Activated naive CD4-positive, alpha-beta T cell (primary cell): ENCODE measurements at places on chromosomes 16 and 17.

DNA sequence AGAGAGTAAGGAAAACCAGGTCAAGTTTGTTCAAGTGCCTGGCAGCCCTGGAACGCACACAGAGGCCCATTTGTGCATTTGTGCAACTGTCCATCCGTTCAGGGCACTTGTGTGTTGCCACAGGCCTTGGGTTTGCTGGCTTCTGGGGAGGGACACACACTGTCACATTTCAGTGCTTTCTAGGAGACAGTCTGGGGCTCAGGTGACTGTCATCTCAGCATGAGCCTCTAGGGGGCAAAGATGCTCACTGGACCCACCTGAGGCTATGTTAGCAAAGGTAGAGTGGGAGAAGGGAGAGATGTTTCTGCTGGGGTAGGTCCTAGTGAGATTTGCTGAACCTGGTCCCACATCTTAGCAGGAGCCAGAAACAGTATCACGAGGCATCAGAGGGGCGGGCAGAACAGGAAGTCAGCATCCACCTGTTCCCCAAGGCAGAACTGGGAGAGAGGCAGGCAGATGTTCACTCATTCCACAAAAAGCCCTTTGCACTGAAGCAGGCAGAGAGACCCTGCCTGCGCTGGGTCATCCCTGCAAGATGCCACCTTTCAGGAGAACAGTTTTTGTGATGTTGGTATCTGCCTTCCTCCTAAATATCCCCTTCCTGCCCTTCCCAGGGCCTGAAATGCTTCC lies 48.5 kb downstream of the RAI1 start:
- DNase-seq = no peak

DNA sequence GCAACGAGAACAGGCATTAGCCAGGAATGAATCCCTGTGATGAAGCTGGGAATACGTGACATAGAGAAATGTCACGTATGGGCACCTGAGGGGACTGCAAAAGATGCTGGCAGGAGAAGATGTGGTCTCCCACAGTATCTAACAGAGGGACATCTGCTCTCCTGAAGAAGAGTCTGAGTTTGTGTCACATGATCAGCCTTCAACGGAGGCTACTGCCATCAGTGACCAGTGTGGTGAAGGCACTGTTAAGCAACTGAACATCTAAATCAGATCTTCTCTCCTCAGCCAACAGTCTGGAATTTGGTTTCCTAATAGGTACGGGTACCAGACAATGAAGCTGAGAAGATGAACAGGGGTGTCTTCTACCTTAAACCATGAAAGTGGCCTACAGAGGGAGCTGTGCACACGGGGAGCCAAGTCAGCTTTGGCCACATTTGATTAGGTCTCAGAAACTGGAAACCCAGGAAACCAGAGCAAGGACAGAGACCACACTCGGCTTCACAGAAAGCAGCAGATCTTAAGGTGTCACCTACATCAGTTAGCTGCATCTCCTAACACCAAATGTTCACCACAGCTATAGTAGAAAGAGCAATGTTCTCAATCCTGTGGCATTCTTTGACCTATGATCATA lies 41.8 kb downstream of the BRD7 start:
- peak; percentile 14 for DNase-seq

GRCh38 chr17:57548421-57549410 lies 196.4 kb downstream of the CCDC182 start:
- DNase-seq = no peak

GRCh38 chr16:88346680-88347505 lies 35.9 kb upstream of the ZNF469 start:
- DNase-seq = no peak

GRCh38 chr17:34117811-34118210 lies 137.3 kb upstream of the CCL2 start:
- no peak for DNase-seq

DNA sequence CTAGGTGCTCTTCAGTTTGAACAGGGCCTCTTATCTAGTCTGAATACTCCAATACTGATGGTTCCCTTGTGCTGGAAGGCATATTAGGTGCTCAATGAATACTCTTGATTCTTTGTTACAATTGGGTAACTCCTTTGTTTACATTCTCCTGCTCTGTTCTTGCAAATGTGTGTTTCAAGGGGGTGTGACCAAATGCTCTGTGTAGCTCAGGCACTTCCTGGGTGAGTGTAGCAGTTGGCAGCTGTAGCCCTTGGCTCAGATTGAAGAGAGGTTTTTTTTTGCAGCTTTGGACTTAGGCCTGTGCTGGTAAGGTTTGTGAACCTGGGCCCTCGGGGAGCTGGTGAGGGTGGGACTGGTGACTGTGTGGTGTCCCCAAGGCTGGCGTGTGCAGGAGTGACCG lies 20.2 kb downstream of the TBCD start:
- no peak for DNase-seq
